ENCODE measurements at places on chromosomes 4 and X.

DNA sequence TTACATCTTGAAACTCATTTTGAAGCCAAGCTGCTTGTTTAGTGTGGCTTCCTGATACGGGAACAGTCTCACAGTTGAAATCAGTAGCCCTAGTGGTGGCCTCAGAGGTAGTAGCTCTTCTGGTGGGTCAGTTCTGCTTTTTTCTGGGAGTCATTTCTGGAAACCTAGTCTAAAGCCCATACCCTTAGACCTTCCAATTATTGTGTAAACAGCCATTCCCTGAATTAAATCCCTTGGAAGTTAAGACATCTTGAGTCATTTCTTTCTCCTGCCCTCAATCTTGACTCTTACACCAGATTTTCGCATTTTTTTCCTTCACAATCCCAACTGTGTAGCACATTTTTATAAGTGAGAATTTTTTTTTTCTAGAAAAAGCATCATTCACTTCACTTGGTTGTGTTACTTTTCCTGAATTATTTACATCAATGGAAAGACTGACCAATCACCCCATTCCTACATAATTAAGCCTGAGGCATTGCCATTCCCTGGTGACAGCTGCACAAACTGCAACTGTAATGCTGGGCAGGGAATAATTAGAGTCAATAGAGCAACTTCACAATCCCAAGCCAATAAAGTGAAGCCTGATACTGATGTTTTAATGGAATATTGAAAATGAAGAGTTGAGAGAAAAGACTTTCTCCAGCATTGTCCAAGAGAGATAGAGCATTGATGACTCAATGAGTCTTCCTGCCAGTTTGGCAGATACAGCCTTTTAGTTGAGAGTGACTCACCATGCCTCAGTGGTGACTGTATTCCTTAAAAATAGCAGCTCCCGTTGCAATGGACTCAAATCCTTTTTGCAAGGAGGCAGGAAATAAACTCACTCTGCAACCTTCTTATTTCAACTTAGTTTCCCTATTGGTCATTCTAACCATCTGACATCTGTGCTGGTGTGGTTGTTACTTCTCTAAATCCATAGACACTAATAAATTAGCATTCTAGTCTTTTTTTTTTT is 13.0 kb upstream of the SEPSECS start:
- DNase-seq: peak; percentile 99

GRCh38 chrX:155027509-155028066 is 944 bp downstream of the FUNDC2 start:
- DNase-seq: peak; percentile 75

GRCh38 chr4:100988876-100989275 is 358.4 kb downstream of the PPP3CA start:
- no peak for DNase-seq

DNA sequence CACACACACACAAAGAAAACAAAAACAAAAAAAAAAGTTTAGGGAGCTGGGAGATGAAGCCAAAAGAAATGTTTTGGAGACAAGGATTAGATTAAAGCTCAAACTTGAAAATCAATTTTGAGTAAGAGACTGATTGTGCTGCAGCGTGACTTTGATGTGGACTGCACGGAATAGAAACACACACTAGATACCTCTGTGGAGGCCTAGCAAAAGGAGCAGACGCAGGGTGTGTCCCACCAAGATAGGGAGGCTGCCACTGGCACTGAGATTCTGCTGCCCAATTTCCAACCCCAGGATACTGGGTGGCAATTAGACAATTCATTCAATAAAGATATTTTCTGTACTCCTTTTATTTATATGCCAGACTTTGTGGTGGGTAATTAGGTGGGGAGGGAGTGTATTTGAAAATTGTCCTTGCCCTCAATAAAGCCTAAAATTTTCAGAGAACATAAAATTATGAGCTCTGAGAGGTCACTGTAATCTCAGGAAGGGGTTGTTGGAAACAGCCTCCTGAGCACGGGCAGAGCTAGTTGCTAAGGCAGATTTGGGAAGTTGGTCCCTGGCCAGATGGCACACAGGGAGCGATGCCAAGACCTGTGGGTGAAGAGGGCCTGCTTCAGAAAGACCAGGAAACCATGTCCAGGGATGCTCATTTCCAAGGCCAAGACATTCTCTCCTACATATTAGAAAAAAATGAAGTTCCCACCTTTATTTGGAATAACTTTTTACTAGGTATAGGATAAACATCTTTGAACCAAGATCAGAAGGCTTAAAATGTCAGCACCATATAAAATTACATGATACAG is 1.9 kb upstream of the PPP3CA start:
- peak; percentile 14 for DNase-seq

Data from stromal cell of bone marrow (primary cell).